ENCODE measurements at places on chromosomes 1 and 21.

DNA sequence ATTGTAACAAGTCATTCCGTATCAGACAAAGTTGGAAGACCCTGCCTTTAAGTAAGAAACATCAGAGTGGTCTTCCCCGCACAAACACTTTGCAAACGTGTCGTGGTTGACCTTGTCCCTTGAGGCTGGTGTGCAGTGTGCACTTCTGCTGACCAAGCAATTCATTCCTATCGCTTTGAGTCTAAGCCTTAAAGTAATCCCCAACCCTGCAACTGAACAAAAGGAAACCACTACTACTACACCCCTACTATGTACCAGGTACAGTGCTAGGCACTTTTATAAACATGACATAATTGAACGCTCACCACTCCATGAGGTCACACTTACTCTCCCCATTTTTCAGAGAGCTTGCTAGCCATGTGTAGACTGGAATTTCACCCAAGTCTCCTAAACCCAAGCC lies 10.6 kb downstream of the ITPKB start:
- DNase-seq, result no peak

GRCh38 chr1:153598309-153599172 lies 14.4 kb downstream of the S100A16 start:
- peak; percentile 70 for DNase-seq

GRCh38 chr1:67601955-67602354 lies 83.0 kb upstream of the GADD45A start:
- DNase-seq, result no peak

- DNase-seq, result no peak
These were observed 24.1 kb upstream of the MPZL1 start for GRCh38 chr1:167697667-167698141.

DNA sequence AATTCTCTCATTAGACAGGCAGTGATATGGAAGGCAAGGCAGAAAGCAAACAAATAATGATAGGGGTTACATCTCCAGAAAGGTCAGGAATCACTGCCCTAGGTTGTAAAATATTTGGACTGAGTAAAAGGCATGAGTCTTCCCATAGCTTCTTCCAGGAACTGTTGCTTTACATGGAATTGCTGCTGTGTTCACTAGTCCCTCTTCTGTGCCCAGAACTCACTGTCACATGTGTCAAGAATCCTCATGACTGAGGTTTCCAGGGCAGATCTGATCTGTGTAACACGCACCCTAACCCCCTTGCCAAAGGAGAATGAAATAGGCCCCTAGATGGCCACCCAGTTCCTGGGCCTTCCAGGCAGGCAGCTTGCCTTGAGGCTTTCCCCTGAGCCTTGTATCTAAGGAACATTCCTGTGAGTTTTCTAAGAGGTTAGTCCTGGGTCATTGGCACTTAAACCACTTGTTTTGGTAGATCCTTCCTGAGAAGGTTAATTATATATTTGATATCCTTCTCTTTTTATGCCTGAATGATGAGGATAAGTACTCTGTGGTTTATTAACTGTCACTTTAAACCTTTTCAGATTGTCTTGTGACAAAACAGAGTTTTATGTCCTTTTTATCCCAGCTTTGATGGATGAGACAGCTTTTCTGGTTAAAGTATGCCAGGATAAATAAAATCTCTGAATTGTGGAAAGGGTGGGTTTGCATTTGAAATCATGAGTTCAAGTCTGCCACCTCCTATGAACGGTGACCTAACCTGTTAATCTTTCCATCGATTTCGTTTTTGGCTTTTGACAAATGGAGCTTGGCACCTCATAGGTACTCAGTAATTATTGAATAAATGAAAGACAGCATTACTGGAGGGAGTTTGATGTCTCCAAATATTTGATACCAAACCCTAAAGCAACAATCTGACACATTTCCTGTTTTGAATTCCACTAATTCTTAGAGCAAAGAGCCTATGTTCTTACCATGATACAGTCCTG lies 163.3 kb downstream of the DHRS3 start:
- peak; percentile 84 for DNase-seq

DNA sequence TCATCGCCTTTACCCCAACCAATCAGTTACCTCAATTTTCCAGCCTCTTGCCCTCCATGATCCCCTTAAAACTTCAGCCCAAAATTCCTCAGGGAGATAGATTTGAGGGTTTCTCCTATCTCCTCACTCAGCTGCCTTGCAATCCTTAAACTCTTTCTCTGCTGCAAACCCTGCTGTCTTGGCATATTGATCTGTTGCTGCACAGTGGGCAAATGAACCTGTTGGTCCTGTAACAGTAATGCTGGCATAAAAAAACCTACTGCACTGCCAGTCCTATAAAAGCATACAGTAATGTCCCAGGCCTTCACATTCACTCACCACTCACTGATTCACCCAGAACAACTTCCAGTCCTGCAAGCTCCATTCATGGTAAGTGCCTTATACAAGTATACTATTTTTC lies 5.1 kb upstream of the TEDDM1 start:
- DNase-seq, result no peak

- no peak for DNase-seq
These were observed 299.7 kb upstream of the PRMT6 start for GRCh38 chr1:106756752-106757151.

GRCh38 chr1:165289556-165289955 lies 67.0 kb downstream of the LMX1A start:
- DNase-seq, result no peak

- peak; percentile 79 for DNase-seq
These were observed 92.9 kb downstream of the LAMC2 start for GRCh38 chr1:183278739-183279591.

DNA sequence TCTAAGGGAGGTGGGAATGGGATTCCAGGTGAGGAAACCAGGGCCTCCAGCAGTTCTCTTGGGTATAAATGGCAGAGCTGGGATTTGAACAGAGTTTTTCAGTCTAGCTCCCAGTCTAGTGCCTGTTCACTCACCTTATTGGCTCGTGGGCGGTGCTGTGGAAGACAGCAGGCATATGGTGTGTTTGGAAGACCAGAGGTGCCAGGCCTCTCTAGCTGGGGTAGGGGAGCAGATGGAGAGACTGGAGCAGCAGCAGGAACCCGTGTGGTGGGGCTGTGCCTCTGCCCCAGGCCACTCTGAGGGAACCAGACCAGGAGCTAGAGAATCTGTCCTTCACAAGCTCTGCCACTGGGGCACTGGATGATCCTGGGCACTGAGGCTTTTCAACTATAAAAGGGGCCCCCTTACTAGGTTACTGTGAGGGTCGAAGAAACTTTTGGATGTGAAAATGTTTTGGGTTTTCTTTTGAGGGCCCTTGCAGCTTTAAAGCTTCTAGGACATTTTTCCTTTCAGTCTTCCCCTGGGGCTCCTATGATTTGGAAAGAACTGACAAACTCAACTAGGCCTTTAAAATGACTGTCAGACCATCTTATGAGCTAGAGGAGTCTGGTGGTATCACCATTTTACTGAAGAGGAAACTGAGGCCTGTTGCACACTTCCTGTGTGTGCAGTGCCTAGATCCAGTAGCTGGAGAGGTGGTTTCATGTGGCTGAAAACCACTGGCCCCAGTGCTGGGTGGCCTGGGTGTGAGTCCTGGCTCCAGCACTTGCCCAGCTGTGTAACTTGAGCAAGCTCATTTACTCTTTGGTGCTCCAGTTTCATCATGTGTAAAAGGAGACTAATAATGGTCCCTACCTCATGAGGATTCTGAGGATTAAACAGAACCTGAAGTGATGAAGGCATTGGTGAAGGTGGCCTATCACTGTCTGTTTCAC lies 6.1 kb downstream of the DMRTB1 start:
- no peak for DNase-seq

GRCh38 chr1:216596281-216596862 lies 126.9 kb downstream of the ESRRG start:
- no peak for DNase-seq

DNA sequence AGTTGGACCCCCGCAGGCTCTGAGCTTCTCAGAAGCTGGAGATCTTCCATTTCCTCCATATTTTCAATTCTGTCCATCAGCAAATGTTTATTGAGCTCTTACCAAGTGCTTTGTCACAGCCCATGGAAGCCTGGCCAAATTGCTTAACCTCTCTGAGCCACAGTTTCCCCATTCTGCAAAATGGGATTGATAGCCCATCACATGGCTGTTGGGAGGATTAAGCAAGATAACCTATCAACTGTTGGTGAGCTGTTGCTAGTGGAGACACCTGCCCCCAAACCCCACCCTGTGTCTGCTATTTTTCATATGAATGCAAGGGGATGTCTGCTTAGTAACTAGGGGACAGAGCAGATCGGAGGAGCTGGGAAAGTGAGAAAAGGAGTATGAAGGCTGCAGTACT lies 38.3 kb downstream of the CD34 start:
- DNase-seq, result no peak

- no peak for DNase-seq
These were observed 2.2 kb upstream of the LIX1L start for GRCh38 chr1:145959957-145960467.

GRCh38 chr1:41446851-41447610 lies 37.5 kb downstream of the EDN2 start:
- no peak for DNase-seq

DNA sequence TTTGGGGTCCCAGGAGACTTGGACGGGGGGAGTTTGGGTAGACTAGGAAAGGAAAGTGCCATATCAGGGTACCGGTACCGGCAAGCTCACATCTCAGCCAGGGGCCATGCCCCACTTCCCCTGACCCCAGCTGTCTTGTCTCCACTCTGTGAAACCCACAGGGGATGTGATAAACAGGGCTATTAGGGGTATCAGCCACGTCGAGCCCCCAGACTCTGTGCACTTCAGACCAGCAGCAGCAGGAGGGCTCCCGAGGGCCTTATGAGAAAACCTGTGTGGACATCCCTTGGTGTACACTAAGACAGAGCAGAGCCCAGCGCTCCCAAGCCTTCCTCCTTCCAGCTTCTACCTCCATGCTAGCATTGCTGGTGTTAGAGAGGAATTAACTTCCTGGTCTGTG lies 46.3 kb downstream of the TNNT2 start:
- DNase-seq, result no peak

DNA sequence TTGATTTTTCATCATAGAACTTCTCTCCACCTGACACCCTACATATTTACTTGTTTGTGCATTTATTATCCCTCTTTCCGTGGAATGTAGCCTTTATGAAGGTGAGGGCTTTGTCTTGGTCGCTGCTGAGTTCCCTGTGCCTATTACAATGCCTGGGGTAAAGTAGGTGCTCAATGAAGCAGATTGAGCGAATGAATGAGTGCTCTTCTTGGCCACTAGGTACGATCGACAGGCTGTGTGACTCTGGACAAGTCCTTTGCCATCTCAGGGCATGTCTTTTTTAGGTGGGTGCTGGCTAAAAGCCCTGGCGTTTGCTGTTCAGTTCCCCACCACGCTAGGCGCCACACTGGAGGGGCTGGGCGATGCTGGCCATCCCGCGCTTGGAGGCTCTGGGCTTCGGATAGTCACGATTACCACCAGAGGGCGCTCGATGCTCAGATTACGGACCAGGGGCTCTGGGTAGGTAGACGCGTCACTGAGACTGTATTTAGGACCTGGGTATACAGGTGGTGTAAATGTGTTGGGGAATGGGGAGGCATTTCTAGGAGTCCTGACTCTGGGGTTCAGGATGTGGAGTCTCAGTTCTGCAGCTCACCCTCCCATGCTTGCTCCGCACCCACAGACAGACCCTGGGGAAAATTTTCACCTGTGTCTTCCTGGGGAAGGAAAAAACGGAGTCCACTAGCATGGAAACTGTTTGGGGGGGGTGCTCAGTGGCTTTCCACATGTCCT lies 71.0 kb upstream of the CSF3R start:
- peak; percentile 68 for DNase-seq

GRCh38 chr1:65818966-65819365 lies 26.3 kb downstream of the PDE4B start:
- DNase-seq, result no peak

GRCh38 chr1:116365857-116366256 lies 7.2 kb upstream of the ATP1A1 start:
- DNase-seq, result no peak

GRCh38 chr1:220186752-220187151 lies 85.5 kb downstream of the RAB3GAP2 start:
- no peak for DNase-seq

DNA sequence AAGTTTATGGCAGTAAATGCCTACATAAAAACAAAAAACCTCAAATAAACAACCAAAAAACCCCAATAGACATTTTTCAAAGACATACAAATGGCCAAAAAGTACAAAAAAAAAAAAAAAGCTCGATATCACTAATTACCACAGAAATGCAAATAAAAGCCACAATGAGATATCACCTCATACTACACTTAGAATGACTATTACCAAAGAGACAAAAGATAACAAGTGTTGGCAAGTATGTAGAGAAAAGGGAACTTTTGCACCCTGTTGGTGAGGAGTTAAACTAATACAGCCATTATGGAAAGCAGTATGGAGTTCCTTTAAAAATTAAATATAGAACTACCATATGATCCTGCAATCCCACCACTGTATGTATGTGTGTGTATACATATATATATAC lies 21.1 kb downstream of the SLC25A24 start:
- DNase-seq, result no peak

GRCh38 chr1:225446981-225447615 lies 19.3 kb upstream of the LBR start:
- DNase-seq, result no peak

GRCh38 chr1:99945174-99945573 lies 24.6 kb upstream of the SLC35A3 start:
- DNase-seq, result no peak

DNA sequence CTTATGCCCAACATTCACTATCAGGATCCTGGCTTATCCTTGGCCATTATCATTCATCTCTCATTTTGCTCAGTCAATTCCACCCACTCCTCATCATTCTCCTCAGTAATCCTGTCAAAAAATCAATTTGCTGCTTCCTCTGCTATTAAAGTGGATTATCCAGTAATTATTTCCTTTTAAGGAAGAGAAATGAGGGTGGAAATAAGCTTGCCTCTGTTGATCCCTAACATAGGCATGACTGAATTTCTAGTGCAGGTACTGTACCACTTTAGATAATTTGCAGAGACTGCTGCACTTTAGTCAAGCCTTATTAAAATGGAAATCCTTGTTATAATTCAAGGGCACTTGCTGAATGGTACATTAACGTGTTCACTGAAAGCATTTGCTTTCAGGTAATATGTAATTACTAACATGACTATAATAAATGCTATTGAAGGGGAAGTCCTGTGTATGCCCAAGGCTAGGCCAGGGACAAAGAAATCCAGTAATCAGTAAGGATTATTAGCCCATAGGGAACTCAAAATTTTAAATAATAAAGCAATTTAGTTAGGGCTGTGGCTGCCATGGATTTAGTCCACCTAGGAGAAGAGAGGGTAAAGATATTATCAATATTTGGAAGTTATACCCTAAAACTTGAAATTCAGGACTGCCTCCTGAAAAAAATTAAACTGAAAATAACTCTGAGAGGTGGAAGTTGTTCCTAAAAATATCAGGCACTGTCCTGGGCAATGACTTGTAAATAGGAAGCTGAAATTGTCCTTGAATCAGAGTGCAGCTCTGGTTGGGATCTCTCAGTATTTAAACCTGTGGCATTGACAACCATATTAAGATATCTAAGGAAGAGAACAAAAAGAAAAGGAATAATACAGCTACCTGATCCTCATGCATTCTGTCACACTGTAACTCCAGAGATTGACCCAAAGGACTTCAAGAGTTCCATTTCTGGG lies 43.4 kb downstream of the RGS2 start:
- no peak for DNase-seq

- DNase-seq, result no peak
These were observed 354.3 kb downstream of the SRGAP2C start for GRCh38 chr1:121538943-121539575.

All from choroid plexus epithelial cell (primary cell).